Fibroblast of skin of left biceps (primary cell): ENCODE measurements at places on chromosomes 2 and 18.

- DNase-seq = peak; percentile 38
These were observed 79.3 kb downstream of the RHOB start for GRCh38 chr2:20526160-20526559.

DNA sequence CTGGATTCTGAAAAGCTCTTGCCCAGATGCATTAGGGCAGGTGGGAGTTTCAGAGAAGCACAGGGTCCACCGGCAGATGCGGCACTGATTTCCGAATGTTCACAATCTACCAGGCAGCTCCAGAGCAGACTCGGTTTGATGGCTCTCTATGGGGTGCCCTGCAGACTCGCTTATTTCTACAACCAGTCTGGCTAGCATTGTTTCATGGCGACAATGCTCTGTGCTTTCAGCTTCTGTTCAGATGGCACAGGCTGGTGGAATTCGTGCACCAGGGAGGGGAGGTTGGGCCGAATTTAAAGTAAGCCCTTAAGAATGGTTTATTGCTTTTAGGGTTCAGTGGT, 9.9 kb downstream of the MYT1L start:
- no peak for DNase-seq

DNA sequence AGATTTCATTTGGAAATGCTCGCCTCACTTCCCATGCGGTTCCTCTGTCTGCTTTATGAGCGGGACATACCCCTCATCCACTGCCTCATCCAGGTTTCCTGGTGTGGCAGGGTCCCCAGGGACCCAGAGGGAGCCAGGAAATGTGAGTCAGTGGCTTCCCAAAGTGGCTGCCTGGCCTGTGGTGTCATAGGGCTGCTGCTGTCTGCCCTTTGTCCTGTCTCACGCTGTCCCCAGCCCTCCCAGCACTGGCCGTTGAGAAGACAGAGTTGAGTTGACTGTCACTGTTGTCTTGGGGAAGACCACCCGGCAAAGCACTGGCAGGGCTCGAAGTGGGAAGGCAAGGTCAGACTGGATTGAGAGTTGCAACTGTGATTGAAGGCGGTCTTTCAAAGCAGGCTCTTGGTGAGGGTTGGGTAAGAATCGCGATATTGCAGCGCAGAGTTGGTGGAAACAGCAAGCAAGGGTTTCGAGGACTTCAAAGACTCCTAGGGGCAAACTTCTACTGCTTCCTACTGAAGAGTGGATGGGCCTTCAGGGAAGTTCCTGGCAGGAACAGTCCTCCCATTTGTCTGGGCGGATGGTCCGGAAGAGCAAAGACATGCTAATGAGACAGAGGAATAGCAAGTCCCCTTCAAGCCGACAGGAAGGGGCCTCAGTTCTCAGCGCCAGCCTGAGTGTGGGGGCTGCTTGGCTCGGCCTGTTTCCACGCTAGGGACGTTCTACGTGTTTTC, 33.9 kb downstream of the RAB31 start:
- DNase-seq = no peak

- DNase-seq = no peak
These were observed 20.4 kb downstream of the RBM43 start for GRCh38 chr2:151241224-151241623.

DNA sequence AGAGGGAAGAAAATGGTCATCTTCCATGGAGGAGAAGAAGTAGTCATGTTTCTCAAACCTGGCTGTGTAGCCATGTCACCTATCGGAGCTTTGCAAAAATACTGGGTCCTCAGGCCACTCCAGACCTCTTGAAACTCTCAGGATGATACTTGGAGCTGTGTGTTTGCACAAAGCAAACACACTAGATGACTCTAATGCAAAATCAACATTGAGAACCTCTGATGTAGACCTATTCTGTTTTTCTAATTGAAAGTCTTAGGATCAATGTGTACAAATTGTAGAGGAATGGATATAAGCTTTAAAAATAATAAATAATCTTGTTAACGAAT, 444.3 kb downstream of the RND3 start:
- DNase-seq = no peak

GRCh38 chr2:197215748-197216360, 94.7 kb downstream of the ANKRD44 start:
- DNase-seq = no peak

GRCh38 chr2:131349021-131349420, 14.9 kb downstream of the RAB6D start:
- DNase-seq = no peak

- no peak for DNase-seq
These were observed 23.6 kb downstream of the ASAP2 start for GRCh38 chr2:9230051-9230802.

DNA sequence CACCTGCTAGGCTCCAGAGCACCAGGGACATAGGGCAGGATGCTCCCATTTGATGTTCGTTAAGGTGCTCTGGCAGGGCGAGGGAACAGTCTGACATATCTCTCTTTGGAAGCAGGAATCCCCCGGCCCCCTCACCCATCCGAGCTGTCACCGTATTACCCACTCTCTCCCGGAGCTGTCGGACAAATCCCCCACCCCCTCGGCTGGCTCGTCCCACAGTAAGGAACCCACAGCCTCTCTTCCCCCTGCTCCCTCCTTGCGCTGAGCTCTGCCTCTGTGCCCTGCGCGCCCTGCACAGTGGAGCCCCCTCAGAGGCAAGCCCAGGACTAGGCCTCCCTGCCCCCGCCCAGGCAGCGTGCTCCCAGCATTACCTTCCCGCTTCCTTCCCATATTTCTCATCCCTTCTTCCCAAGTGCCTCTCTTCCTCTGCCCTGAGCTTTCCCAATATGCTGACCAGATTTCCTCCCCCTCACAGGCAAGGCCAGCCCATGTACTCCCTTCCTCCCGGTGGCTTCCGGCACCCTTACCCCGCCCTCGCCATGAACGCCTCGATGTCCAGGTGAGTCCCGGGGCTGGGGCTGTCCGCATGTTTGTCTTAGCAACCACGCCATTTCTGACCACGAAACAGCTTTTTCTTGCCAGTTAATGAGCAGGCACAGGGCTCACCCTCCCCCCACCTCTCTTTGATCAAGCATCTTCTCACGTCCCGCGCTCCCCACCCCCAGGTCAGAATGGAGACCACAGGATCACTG, 23.8 kb downstream of the TGOLN2 start:
- no peak for DNase-seq

DNA sequence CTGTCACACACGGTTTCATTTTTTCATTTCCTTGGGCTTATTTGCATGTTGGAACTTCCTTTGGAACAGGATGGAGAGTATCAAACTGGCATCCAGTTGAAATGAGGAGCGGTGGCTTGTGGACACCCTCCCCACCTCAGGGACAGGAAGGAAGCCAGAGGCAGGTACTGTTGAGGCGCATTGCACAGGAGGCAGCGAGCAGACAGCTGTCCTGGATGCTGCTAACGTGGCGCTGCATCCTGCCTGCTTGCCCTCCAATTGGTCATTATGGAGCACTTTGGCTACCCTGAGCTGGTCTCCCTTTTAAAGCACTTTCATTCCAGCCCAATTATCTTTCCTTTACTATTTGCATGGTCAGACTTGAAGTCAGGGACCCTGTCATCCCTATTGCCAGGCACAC, 80.7 kb upstream of the ITGA4 start:
- DNase-seq = no peak

DNA sequence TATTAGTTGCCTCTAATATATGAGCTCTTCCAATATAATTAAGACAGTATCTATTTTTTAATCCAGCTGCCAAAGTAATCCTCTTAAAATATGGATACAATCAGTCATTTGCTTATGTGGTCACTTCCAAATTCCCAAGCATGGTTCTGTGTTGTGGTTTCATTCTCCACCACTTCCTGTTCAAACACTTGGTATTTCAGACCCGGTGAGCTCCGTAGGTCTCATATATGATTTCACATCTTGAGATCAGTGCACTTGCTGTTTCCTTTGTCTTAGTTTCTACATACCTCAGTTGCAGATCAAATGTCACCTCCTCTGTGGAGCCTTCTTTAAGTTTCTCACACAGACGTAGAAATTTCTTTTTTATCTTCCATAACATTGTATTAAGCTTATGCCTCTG, 254.2 kb downstream of the KCNS3 start:
- no peak for DNase-seq

GRCh38 chr18:67525328-67526099, 9.0 kb upstream of the DSEL start:
- peak; percentile 98 for DNase-seq

GRCh38 chr2:71498261-71498701, 44.9 kb downstream of the DYSF start:
- DNase-seq = peak; percentile 28

GRCh38 chr2:203740871-203741281, 34.4 kb downstream of the CD28 start:
- peak; percentile 24 for DNase-seq

GRCh38 chr18:34862561-34862960, 152.5 kb downstream of the DTNA start:
- DNase-seq = no peak

DNA sequence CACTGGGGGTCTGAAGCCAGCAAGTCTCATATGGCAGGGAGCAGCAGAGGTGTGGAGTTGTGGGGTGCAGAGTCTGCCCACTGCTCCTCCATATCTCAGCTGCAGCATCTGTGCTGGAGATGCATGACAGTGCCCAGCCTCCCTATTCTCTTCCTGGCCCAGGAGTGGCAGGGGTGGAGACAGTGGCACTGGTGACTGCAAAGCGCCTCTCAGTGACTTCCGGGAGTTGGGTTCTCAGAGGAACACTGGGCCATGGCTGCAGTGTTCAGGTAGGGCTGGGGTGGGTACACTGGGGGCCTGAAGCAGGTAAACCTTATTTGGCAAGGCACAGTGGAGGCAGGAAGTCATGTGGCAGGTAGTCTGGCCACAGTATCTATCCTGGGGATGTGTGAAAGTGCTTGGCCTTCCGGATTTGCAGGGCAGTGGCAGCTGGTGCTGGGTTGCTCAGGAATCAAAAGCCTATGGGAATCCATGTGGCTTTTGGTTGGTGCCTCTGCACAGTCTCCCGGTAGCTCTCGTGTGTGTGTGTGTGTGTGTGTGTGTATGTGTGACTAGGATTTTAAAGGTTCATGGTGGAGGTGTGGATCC, 60.3 kb upstream of the THUMPD2 start:
- no peak for DNase-seq

- DNase-seq = no peak
These were observed 40.6 kb downstream of the ITGB1BP1 start for GRCh38 chr2:9382604-9383235.

GRCh38 chr18:47999801-48000248, 69.4 kb upstream of the SMAD2 start:
- DNase-seq = no peak

- DNase-seq = no peak
These were observed 680.7 kb downstream of the NR4A2 start for GRCh38 chr2:155651851-155652250.

GRCh38 chr2:60796573-60797509, 40.8 kb downstream of the PAPOLG start:
- DNase-seq = no peak

GRCh38 chr18:28015671-28016070, 161.3 kb downstream of the CDH2 start:
- DNase-seq = no peak

DNA sequence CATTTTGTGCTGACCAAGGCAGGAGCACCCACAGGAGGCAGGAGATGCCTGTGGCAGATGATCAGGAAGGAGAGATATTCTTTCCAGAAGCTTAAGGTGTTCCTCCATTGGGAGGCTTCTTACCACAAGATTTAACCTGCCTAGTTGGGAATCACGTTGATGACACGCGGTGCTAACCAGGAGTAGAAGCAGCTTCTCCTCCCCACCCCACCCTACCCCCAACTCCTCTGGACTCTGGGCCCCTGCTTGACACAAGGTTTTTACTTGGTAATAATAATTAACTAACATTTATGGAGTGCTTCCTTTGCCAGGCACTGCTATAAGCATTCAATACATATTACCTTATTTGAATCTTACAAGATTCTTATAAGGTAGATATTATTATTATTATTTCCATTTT, 62.5 kb upstream of the PAPOLG start:
- no peak for DNase-seq

GRCh38 chr18:43720041-43720440, 442.8 kb upstream of the SYT4 start:
- no peak for DNase-seq

GRCh38 chr2:150147889-150148683, 339.4 kb downstream of the RND3 start:
- no peak for DNase-seq
